ENCODE measurements at places on chromosomes 12 and 14.

DNA sequence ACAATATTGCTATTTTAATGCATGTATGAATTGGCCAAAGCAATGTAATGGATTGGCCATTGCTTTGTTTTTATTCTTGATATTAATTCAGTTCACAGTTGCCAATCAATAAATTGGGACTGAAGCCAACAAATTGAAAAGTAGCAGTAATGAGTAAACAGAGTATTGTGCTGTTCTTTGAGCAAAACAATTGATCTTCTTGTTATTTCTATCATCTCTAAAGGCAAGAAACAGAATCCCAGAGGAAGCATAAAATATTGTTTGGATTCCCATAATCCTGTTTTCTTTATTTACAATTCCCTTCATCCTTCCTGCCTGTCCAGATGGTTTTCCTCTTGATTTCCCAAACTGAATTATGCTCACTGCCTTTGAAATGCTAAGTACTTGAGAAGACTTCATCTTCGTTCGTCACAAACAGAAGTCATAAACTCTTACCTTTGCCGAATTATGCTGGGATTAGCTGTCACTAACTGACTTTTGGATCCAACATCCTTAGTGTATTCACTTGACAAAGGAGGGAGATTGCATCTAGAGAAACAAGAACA lies 85.9 kb downstream of the ST8SIA1 start:
- no peak for DNase-seq

DNA sequence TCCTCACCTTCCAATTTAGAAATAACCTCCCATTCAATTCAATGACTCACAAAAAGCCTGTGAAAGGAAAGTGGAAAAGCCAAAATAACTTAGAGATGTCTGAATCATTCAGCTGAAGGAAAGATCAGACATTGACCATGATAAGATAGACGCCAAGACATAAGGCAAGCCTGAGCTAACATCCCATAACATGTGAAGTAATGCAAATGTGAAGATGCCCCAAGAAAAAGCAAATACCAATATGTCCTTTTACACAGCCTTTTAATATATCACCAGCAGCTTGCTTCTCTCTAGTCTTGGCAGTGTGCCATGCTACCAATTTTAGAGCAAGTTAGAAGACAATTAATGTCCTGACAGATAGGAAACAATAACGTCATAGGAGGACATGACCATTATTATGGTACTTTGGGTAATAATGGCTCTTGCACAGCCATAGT lies 2.4 kb upstream of the NUMB start:
- DNase-seq: peak; percentile 54

GRCh38 chr12:113241191-113242025 lies 20.1 kb downstream of the TPCN1 start:
- DNase-seq: peak; percentile 99

DNA sequence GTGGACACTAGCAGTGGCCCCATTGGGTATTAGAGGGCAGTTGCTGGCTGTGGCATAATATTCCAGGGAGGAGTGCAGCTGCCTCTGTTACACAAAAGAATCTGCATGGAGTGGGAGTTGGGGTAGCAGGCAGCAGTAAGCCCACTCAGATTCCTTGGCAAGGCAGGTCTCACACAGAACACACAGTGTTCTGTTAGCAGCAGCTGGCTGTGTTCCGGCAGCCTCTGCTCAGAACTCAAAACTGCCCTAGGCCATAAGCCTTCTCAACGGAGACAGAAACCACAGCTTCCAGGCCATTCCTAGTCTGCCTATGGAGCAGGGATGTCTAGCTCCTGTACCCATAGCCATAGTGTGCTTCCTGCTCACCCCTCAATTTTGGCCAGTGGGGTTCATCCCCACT lies 1085.4 kb downstream of the SLC6A15 start:
- no peak for DNase-seq

DNA sequence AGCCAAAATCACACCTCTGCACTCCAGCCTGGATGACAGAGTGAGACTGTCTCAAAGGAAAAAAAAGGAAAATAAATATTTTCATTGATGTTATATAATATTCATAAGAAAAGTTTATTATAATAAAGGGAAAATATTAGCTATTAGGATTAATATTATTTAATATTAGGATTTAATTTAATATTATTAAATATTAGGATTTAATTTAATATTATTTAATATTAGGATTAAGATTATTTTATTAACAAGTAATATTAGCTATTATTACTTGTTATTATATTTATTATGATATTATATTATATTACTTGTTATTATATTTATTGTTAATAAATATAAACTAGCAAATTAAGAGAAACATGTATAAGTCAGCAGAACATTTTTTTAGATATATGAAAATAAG lies 518.1 kb downstream of the FSCB start:
- no peak for DNase-seq

GRCh38 chr12:64478661-64479060 lies 26.7 kb downstream of the TBK1 start:
- no peak for DNase-seq

DNA sequence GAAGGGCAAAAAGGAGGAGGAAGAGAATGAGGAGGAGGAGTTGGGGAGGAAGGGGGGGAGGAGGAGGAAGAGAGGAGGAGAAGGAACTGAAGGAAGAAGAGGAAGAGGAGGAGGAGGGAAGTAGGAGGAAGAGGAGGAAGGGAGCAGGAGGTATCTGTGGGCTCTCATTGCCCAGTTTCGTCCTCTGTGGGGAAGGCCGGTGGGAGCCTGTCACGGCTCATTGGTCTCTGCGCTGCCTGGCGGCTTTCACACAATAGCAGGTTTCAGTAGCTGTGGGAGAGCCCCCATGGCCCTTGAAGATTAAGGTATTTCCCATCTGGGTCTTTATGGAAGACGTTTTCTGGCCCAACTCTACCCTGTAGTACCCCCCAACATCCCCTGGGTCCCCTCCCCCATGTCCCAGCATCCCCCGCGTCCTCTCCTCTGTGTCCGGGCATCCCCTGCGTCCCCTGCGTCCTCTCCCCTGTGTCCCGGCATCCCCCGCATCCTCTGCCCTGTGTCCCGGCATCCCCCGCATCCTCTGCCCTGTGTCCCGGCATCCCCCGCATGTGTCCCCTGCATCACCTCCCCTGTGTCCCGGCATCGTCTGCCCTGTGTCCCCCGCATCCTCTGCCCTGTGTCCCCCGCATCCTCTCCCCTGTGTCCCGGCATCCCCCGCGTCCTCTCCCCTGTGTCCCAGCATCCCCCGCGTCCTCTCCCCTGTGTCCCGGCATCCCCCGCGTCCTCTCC lies 278.2 kb upstream of the SFSWAP start:
- DNase-seq: peak; percentile 26

GRCh38 chr14:37411079-37411735 lies 183.8 kb downstream of the FOXA1 start:
- no peak for DNase-seq

DNA sequence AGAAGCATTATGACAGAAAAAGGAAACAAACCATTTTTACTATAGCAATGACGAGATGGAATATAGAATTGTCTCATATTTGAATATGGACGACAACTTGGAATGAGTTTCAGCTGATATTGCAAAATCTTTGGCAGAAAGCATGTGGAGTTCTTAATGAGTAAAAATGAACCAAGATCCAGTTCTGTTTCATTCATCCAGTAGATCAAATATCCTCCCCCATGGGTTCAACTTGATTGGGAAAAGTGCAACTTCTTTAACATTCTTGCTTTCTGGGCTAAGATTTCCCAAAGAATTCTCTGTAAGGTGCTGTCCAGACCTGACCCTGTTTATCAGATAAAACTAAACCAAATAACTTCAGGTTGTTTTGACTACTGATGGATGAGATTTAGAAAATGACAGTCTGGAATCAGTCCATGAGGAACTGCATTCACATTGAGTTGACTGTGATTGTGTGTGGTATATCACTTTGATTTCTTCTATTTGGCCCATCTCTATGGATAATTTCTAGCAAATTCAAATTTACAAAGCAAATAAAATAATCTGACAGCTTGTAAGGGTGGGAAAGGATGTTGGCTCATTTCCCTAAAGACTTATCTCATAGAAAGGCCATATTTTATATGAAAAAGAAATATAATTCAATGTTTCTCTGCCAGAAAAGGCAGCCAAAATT lies 267.4 kb downstream of the ADAMTS20 start:
- no peak for DNase-seq

GRCh38 chr12:48441069-48441468 lies 31.3 kb upstream of the ANP32D start:
- DNase-seq: no peak

- no peak for DNase-seq
Measured at GRCh38 chr12:80988986-80989385, 51.3 kb upstream of the LIN7A start.

DNA sequence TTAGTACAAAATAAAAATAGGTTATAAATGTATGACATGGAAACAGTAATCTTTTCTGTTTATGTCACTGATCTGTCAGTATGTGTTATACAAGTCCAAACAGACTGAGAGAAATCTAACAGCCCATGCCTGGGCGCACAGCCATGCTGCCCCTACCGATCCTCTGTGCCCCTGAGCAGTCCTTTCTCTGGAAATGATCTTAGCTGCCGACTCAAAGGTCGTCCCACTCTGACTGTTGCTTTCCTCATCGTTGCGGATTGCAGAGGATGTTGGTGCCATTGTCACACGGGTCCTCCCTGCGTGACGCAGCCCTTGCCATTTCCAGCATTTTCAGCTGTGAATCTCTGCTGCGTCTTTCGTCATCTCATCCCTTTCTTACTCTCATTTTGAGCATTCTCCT lies 82.9 kb upstream of the DYNC1H1 start:
- no peak for DNase-seq

Data from kidney tubule cell (primary cell).